ENCODE measurements at places on chromosomes 3 and 15.

DNA sequence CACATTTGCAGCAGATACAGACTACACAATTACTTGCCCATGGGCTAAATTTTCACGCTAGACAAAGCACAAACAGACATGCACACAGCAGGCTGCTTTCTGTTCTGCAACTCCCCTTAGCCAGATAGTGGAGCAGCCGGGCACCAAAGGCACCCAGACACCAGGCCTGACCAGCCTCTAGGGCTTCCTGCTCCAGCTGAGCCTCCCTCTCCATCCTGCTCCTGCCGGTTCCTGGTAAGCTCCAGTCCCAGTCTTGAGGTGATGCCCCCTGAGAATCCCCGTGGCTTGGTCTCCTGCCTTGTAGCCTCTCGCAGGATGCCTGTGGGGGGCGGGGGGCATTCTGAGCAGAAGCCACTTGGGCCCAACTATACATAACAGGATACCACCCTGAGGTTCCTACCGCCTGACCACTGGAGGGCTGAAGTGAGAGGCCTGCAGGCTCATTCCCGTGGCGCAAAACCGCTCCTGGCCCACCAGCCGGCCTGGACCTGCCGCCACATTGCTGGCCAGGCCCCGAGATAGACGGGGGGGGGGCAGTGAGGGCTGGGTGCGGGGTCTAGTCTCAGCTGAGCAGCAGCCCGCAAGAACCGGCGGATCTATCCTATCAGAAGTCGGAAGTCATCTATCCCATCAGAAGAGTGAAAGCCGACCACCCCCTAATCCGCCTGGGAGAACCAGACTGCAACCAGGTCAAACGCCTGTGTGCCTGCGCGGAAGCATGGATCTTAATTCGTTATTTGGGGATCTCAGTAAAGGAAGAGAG lies 3.9 kb downstream of the FOXL2 start:
- ATAC-seq: peak; percentile 5

DNA sequence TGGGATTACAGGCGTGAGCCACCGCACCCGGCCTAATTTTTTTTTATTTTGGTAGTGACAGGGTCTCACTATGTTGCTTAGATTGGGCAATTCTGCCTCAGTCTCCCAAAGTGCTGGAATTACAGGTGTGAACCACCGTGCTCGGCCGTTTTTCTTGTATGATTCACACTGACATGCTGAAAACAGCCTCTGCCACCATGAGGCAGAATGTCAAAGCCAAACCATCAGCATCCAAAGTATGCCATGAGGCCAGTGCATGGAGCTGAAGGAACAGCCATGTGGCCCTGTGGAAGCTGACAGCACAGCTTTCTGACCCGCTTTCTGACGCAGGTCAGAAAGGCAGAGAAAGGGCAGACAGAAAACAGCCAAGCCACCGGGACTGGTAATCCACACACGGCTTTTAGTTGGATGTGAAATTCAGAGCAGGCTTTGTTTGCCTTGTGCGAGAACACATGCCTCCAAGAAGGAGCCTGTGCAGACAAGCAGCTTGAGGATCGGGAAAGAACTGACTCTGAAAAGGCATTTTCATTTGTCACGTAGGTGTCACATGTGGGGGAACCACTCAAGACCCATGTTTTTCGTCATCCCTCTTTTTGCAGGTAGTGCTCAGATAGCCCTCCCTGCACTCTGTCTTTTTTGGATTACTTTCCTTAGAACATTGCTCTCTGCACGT lies 25.1 kb downstream of the XYLB start:
- no peak for ATAC-seq

- ATAC-seq: no peak
These were observed 37.3 kb downstream of the STARD5 start for GRCh38 chr15:81286621-81287121.

DNA sequence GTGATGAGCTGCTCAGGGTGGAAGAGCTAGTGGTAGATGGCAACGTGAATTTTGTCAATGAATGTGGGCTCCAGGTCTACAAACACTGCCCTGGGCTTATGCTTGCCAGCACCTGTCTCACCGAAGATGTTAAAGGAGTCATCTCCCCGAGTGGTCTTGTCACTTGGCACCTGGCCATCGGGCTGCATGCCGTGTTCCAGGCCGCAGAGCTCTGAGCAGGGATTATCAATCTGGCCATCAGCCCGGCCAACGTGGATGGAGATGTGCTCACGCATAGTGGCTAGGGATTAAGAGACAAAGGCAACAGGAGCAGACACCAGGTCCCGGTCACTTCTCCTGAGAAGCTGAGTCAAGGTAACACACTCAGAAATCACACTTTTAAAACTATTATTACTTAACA lies 54.8 kb upstream of the ACTC1 start:
- peak; percentile 27 for ATAC-seq

GRCh38 chr15:73335471-73335870 lies 33.3 kb downstream of the HCN4 start:
- ATAC-seq: no peak

DNA sequence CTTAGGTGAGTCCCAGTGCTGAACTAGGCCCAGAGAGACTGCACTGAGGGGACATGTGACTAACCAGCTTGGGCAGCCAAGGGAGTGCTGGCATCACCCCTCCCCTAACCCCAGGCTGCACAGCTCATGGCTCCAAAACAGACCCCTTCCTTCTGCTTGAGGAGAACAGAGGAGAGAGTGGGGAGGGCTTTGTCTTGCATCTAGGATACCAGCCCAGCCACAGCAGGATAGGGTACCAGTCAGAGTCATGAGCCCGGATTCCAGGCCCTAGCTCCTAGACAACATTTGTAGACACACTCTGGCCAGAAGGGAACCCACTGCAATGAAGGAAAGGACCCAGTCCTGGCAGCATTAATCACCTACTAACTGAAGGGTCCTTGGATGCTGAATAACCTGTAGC lies 49.9 kb upstream of the PLSCR4 start:
- no peak for ATAC-seq

All from SK-N-SH treated with all-trans-retinoic acid at 6 μM for 48 hours (cell line).